HFFc6 (cell line): ENCODE measurements at places on chromosomes 7 and 10. TPM values are rescaled to one million over a fixed set of nuclear protein-coding genes. Genes with fewer than 3 reads are reported as not detected.
A peak's percentile ranks its signal among the peaks of the same experiment; 100 is the strongest.

DNA sequence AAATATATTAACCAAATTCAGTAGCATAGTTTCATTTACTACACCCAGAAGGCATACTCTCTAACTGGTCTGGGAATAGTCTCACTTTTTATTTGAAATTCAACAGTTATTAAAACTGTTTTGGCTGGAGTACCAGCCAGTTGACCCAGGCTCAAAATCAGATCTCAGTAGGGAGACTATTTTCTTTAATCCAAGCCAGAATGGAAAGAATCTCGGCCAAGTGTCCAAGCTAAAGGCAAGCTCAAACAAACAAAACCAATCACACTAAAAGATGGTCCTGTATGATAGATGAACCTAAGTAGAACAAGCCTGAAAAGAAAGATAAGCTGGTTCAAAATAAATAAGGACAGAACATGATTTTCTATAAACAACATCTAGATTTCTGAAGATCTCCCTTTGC lies 259.6 kb upstream of the POM121L12 start:
- DNase-seq = no peak

DNA sequence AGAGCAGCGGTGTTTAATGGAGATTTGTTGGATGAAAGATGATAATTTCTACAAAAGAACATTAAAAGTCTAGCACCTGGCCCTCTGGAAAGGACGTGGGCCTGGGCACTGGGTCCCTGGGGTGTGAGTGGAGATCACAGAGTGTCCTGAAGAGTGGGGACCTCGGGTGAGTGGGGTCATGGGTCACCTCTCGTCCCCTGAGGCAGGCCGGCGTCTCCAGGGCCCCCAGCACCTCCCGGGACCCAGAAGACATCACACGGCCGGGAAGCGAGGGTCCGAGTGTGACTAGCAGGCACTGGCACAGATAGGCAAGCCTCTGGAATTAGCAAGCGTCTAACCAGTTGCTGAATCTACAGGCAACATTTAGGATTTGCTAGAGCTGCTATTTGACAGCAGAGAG lies 257.2 kb downstream of the MAD1L1 start:
- no peak for DNase-seq

DNA sequence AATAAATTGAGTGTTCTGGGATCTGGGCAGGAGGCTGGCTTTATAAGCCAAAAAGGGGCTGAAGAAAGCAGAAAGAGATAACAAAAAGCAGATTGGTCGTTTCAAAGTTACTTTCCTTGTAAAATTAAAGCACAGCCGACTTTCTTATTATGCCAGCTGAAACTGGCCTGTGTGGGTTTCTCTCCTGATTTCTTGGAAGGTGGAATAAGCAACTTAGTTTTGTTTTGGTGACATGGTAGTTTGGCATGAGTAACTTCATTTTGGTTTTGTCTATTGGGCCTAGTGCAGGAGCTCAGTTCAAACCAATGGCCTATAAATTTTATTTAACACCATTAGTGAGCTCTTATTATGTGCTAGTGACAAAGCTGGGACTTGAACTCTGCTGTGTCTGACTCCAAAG lies 13.2 kb upstream of the DNAJC12 start:
- DNase-seq = no peak

DNA sequence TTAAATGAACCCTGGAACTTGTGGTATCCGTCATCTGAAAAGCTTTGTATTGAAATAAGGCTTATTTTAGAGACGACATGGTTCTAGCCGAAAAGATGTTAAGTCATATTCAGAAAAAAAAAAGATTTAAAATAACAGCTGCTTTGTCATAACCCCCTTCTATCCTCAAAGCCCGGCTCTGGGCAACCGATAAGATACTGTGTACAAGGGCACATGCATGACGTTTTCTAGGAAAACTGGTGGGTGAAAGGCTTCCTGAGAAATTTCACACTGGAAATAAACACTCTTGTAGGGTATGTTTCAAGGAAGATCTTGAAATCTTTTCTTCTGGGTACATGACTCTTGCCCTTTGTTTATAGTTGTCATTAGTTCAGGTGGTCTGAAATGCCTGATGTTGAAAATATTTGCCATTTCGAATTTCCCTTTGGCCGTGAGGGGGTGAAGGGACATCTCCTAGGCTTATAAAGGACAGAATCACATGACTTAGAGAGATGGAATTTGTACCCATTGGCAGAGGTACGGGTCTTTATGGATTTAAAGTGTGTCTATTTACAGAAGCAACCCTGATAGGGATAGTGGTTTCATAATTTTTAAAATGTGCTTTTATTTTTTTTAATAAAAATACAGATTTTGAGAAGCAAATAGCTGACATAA lies 232.5 kb downstream of the PTEN start:
- no peak for DNase-seq

DNA sequence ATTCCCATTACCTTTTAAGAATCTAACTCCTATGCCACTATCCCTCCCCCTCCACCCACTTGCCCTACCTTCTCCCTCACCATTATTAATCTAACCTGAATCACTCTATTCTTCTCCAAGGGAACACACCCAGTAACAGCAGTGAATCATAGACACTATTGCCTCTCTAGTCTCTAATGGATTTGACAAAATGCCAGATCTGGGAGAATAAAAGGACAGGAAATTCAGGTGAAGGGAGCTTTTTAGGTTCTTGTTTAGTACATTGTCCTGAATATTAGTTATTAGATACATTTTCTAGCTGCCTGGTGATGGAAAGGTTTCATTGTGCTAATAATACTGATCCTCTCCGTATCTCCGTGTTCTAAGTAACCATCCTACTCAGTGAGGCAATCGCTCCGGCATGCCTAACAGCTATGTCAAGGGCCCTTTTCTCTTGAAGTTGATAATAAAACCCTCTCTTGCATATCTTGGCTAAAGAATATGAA lies 4.1 kb upstream of the SFR1 start:
- DNase-seq = peak; percentile 63

GRCh38 chr10:30821261-30821993 lies 191.9 kb upstream of the LYZL2 start:
- no peak for DNase-seq

DNA sequence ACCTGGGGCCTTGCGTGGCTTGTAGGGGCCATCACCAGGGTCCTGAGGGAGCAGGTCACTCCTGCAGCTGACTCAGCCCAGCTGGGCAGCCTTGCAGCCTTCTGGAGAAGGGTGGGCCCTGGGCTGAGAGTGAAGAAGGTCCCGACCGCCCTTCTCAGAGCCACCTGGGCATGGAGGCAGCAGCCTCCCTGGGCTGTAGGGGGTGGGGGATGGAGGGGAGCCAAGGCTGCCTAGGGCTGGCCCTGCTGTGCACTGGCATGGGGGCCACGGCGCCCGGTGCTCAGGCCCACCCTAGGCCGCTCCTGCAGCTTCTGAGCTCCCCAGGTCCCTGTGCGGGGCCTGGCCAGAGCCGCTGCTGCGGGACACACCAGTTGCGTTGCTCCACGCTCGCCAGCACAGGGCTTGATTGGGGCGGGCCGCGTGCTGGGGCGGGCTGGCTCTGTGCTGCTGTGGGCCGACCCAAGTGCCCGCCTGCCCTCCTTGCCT lies 63.6 kb upstream of the NKX6-2 start:
- no peak for DNase-seq

- no peak for DNase-seq
Measured at GRCh38 chr7:108112683-108113082, 17.5 kb downstream of the LAMB4 start.

DNA sequence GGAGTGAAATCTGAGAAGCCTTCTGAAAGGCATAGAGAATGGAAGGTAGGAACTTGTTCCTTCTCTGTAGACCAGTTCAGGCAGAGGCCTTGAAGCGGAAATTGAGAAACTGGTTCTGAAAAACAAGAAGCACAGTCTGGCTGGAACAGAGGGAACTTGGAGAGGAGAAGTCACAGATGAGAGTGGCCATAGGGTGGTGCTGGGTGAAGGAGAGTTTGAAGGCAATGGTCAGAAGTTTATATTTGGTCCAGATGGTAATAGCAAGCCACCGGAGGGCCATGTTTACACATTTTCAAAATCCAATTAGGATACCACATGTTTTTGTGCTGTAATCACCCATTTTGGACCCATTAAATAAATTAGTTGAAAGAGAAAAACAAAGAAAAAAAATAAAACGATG lies 692.5 kb downstream of the INHBA start:
- DNase-seq = no peak

- no peak for DNase-seq
Measured at GRCh38 chr10:72790216-72790990, 98.5 kb downstream of the MCU start.

GRCh38 chr7:54419209-54419608 lies 123.0 kb upstream of the VSTM2A start:
- no peak for DNase-seq

GRCh38 chr10:63007112-63007511 lies 126.0 kb upstream of the NRBF2 start:
- DNase-seq = no peak

- peak; percentile 12 for DNase-seq
Measured at GRCh38 chr10:17599089-17599488, 18.1 kb downstream of the HACD1 start.

- no peak for DNase-seq
Measured at GRCh38 chr7:68470836-68471435, 1127.3 kb upstream of the AUTS2 start.

GRCh38 chr7:89771003-89771636 lies 383.1 kb upstream of the STEAP1 start:
- no peak for DNase-seq

DNA sequence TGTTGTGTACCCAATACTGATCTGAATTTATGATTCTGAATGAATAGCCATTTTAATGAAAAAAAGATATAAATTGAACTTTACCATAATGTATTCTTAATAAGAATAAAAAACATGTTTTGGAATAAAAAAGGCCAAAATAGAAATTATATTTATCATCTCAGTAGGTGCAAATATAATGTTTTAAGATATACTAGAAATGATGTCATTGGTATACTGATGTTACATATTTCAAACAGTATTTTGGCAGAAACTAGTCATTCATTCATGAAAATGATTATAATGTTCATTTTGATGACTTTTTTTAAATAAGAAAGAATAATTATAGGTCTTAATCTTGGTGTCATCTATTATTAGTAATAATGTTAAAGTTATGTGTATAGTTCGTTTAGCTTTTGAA lies 9.2 kb downstream of the PCGF5 start:
- no peak for DNase-seq

DNA sequence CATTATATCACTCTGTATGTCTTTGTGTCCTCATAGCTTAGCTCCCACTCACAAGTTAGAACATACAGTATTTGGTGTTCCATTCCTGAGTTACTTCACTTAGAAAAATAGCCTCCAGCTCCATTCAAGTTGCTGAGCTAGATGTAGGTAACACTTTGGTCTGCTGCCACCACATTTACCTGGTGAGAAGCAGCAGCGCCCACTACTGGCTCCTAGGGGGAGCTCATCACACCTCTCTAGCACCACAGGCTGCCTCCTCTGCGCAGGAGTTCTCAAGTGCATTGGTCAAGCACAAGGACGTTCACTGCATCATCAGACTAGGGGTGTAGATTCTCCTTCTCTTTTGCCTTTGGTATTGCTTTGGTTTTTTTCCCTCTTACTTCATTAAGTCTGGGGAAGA lies 530.9 kb upstream of the AUTS2 start:
- DNase-seq = no peak

GRCh38 chr10:89904755-89905154 lies 203.4 kb downstream of the KIF20B start:
- DNase-seq = no peak

GRCh38 chr7:44625526-44626471 lies 19.4 kb downstream of the OGDH start:
- DNase-seq = no peak

- peak; percentile 74 for DNase-seq
Measured at GRCh38 chr7:105473163-105473562, 48.9 kb downstream of the PUS7 start.

GRCh38 chr10:29119374-29119773 lies 169.5 kb upstream of the LYZL1 start:
- DNase-seq = no peak

- peak; percentile 71 for DNase-seq
Measured at GRCh38 chr7:24732646-24733413, 24.4 kb downstream of the GSDME start.

DNA sequence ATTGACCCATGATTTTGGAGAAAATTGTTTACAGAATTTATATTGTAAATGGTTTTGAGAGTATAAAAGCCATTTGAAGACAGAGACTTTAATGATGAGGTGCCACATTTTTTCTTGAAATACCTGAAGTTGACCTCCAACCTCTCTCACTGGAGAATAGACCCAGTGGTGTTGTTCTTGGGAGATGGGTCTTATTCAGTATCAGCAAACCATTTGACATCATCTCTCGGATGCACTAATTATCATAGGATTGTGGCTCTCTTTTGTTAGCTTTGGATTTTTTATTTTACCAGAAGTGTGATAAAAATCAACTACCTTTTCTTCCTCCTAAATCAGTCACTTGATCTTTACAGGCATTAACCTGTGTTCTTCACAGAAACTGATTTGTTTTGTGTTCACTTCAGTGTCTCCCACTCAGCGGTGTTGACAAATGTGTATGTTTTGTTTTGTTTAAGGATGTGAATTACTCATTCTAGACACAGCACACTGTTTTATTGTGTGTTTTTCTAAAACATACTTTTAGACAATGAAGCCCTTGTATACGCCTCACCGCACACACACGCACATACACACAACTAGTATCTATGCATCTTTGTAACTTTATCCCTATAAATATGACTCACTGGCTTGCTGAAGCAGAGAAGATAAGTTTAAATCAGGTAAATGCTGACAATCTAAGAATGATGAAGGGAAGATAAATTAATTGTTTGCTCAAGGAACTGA lies 455.6 kb downstream of the INHBA start:
- no peak for DNase-seq

DNA sequence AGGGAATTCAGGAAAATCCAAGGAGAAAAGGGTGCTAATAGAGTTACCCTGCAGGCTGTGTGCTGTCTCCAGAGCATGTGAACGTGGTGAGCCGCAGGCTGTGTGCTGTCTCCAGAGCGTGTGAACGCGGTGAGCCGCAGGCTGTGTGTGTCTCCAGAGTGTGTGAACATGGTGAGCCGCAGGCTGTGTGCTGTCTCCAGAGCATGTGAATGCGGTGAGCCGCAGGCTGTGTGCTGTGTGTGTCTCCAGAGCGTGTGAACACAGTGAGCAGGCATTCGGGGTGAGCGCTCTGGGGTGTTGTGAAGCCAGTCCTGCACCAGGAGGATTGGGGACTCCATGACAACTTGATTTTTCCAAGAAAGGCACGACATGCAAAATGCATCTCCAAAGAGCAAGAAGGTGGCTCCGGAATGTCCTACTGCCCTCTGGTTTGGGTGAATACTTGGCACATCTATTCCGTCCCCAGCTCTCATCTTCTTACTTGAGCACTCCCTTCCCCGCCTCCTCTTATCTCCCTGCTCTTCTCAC lies 407.9 kb upstream of the SHH start:
- no peak for DNase-seq

The GPR26 gene
- total RNA-seq = not detected in 3 replicates

The ADAM12 gene
- 5.5 to 12.9 TPM (median 9.0 TPM) in 3 replicates for total RNA-seq

The RET gene
- 0.23 TPM in 1 of 2 replicates, not detected in the other for total RNA-seq

The VPS41 gene
- 62.9 to 67.4 TPM (median 66.5 TPM) in 3 replicates for total RNA-seq

The STAG3 gene
- 0.37 to 0.91 TPM (median 0.64 TPM) in 3 replicates for total RNA-seq

The NME8 gene
- not detected in 2 replicates for total RNA-seq

The PROSER2 gene
- total RNA-seq = 0.74 and 2.1 TPM in 2 replicates

The AOAH gene
- not detected in 2 replicates for total RNA-seq

The BLNK gene
- total RNA-seq = not detected in 3 replicates

The SLC13A1 gene
- not detected in 3 replicates for total RNA-seq
